ENCODE measurements at places on chromosomes 12 and 14. TPM values are rescaled to one million over a fixed set of nuclear protein-coding genes. Genes with fewer than 3 reads are reported as not detected.
A peak's percentile ranks its signal among the peaks of the same experiment; 100 is the strongest.

GRCh38 chr14:59214702-59215302 lies 26.3 kb downstream of the DAAM1 start:
- no peak for DNase-seq

DNA sequence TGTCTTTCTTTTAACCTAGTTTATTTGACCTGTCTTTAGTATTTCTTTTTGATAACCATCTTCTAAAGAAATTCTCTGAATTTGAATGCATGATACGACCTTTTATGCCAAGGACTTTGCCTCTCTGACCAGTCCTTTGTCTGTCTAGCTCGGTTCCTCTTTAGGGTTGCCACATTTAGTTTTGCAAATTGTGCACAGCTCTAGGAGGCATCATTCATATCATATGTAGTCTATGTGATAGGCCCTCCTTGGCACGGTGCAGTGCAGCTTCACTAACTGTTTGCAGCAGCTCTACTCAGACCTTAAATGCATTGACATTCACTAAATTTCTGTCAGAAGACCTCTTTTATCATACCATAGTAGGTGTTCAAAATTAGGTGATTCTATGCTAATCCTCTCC lies 75.6 kb downstream of the USP15 start:
- no peak for DNase-seq

DNA sequence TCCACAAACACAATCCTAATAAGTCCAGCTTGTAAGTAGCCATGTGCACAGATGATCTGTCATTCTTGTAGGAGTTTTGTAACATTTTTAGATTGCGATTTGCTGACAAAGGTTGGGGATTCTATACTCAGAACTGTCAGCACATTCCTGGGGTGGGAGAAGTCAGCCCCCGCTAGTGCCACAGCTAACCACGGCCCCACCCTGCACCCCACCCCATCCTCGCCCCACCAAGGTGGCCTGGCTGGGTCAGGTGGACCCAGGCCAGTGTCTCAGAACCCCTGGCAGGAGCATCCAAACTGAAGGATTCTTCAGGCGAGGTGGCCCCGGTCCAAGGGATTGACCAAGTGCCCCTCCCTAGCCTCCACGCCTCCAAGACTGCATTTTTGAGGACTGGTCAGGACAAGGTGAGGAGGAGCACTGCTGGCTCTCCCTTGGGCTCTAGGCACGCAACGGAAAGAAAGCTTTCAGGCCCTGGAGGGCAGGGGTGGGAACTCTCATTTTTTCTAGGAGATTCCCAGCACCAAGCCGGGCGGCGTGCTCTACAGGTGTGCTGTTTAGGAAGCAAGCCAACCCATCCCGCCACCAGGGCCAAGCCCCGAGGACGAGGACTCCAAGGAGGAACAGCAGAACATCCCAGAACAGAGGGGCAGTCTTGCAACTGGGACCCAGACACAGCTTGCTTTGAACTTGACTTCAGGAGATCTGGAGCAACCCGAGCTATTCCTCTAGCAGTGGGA lies 172.8 kb downstream of the BCL11B start:
- no peak for DNase-seq

DNA sequence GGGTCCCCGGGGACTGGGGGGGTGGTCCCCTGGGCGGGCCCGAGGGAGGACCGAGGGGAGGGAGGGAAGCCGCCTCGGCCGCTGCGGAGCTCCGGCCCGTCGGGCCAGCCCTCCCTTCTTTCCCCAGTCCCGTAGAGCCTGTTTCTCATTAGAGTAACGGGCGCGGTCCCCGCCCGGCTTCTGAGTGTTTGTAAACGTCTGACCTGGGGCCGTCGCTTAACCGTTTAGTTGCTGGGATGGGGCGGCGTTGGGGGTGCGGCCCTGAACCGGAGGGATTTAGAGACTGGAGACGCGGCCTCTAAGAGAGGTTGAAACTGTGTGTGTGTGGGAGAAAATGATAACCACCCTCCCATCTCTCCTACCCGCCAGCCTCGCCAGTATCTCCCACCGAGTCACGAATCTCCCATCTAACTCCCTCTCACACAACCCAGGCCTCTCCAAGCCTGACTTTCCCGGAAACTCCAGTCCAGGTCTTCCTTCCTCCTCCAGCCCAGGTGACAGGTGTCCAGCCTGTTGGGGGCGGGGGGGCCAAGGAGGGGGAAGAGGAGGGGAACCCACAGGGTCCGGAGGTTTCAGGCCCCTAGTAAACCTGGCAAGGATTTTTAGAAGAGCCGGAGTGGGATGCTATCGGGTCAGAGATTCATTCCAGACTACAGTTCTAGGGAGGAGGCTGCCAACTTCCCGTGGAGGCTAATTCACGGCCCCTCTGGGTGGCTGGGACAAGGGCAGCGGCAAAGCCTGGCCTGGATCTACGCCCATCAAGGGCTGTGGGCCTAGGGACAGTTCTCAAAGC lies 1.1 kb upstream of the NFATC4 start:
- peak; percentile 94 for DNase-seq

DNA sequence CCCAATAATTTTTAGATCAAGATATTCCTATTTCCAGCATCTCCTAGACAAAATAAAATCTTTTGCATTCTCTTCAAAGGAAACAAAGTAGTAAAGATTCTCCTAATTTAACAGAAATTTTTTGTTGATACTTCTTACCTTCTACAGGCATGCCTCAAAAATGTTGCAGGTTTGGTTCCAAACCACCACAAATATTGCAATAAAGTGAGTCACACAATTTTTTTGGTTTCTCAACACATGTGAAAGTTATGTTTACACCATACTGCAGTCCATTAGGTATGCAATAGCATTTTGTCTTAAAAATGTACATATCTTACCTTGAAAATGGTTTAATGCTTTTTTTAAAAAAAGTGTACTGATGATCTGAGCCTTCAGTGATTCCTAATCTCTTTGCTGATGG lies 65.6 kb upstream of the USP15 start:
- DNase-seq = no peak

DNA sequence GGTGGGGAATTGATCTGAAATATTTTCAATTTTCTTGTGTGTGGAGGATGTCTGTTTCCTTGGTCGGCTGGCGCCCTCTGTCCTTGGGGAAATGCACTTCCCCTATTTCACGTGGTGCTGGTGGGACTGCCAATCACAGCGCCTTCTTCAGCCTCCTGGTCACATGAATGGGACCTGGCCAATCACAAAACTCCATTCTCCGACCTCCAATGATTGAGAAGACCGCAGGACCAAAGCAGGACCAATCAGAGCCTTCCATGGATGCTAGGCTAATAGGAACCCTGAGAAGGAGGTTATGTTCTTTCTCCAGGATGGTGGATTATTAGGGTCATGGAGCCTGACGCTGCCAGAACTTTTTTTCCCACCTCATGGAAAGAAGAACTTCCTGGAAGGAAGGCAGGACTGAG lies 188.7 kb downstream of the TTC8 start:
- DNase-seq = no peak

DNA sequence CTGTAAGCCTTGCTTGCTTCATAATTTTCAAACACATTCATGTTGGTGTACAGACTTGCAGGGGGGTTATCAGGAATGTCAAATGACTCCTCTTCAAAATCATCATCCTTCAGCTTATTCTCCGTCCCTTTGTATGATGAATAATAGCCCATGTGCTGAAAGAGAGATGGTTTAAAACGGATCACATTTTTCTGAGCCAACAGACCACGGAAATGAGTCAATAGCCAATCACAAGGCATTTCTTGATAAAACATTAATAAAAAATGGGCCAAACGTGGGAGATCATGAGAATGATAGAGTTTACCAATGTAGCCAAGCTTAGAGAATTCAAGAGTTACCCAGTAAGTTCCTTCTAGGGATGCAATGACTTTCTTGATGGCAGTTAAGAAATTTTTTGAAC lies 105.5 kb downstream of the NTS start:
- DNase-seq = no peak

DNA sequence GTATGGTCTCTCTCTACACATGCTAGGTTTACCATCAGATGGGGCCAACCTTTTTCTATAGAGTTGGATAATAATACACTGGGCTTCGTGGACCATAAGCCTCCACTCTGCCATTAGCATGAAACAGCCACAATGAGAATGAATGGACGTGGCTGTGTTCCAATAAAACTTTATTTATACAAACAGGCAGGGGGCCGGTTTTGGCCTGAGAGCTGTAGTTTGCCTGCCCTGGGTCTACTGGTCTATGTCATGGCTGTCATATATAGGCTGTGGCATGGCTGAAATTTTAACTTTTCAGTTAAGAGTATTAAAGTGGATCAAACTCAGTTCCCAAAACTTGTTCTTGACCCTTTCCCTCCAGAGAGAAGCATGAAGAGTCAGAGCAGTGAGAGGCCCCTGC lies 120.3 kb upstream of the MYL2 start:
- no peak for DNase-seq

DNA sequence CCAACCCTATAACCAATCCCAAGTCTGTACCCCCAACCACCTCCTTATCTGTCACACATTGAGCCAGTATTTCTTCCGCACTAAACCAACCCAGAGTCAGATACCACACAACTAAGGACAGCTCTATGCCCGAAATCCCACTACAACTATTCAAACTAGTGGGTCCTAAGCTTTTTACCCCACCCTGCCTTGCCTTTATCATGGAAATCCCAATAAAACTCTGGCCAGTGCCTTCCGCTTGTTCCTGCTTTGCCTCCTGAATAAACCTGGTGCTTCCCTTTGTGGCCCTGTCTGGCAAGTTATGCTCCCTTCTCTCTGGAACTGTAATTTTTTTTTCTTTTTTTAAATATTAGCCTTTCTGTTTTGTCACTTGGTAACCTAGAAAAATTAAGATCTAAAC lies 493.3 kb upstream of the SYT1 start:
- no peak for DNase-seq

DNA sequence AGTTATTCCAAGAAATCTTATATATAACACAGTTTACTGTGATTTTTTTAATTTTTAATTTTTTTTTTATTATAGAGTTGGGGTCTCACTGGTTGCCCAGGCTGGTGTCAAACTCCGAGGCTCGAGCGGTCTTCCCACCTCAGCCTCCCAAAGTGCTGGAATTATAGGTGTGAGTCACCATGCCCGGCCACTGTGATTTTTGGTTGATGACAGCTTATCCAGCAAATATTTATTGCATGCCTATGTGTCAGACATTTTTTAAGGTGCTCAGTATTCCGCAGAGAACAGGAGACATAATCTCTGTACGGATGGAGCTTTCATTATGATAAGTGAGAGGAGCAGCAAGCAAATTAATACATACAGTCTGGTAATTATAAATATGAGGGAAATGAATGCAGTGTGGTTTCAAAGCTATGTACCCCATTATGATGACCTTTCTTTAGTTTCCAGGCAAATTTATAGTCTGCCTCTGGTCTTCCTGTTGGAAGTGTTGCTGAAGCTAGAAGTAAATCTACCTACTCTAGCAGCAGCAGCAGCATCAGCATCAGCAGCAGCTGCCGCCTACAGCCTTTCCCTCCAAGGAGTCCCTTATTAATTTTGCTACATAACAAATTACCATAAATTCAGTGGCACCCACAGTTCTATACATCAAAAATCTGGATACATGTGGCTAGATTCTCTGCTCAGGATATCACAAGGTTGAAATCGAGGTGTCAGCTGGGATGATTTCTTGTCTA lies 32.3 kb downstream of the FRS2 start:
- DNase-seq = no peak

DNA sequence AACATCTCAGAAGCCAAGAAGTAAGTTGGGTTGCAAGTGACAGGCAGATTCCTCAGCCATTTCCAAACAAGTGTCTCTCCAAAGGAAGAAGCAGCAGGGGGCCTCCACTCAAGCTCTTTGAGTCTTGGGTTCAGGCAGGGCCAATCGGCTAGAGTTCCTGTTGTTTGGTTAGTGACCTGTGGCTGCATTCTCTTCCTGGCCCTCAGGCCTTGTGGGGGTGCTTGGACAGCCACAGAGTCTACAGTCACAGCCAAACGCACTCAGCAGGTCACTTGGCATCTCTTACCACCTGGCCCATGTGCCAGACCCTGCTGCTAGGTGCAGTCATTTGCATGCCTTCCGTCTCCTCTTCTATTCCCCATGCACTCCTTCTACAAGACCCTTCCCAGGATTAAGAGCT lies 353.9 kb downstream of the GRIN2B start:
- DNase-seq = no peak

DNA sequence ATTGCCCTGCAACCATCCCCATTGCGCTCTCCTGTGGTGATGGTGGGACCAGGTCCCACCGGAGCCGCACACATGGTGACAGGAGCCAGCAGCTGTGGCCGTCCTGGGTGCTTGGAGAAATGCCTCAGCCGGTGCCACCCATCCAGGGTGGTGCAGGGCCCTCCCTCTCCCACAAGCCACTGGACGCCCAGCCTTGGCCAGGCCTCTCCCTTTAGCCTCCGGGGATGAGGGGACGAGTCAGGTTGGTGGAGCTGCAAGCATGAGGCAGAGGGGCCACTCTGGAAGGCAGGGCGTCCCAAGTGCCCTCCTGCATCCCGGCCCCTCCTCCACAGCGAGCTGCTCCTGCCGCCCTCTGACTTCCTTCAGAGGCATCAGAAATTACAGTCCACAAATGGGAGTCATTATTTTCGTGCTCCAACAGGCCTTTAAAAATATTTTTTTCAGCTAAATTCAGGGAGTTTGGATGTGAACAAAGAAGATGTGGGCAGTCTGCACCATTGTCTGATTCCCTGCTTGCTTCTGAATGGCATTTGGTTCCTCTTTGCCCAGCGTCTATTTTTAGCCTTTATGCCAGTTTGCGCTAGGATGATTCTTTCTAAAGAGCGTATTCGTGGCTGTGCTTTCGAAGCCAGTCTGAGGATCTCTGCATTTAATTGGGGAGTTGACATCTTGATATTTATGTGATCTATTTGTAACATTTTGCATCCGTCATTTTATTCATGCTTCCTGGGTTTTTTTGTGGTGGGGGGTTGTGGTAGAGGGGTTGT lies 189.4 kb downstream of the ADGRD1 start:
- DNase-seq = no peak

GRCh38 chr12:46998811-46999368 lies 80.5 kb upstream of the PCED1B start:
- DNase-seq = no peak

- no peak for DNase-seq
Observed at GRCh38 chr12:83465632-83466031, 778.9 kb downstream of the TMTC2 start.

- DNase-seq = peak; percentile 55
Observed at GRCh38 chr12:4015225-4016091, 142.3 kb upstream of the PARP11 start.

- no peak for DNase-seq
Observed at GRCh38 chr14:102442241-102443211, 67.0 kb downstream of the ANKRD9 start.

GRCh38 chr12:69639400-69640016 lies 28.8 kb upstream of the LRRC10 start:
- DNase-seq = peak; percentile 64

DNA sequence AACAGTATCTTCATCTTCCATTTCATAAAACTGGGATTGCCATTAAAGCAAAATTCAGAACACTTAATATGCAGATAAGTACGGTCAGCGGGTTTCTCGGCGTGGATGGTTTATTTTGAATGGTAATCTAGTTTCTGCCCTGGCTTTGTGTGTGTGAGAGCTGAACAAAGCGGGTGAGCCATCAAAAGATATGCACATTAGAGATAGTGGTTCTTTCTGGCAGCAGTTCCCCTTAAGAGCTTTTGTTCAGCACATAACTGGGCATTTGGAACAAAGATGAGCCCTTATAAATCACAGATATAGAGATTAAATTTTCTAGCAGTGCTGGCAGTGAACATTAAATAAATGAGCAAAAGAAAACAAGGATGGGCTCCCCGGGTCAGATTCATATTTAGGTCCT lies 207.5 kb downstream of the CALM1 start:
- DNase-seq = no peak

- no peak for DNase-seq
Observed at GRCh38 chr12:77995436-77996167, 164.9 kb downstream of the NAV3 start.

JAG2 gene
- total RNA-seq = 29.2 TPM

FAM90A1 gene
- 0.47 TPM for total RNA-seq

Data from lower lobe of right lung (tissue), 2 donors.